Activated T-cell treated with anti-CD3 and anti-CD28 coated beads for 24 hours (primary cell): ENCODE measurements at places on chromosomes 16 and 17.

- DNase-seq, result no peak
Measured at GRCh38 chr16:85210423-85211169, 98.3 kb upstream of the CIBAR2 start.

DNA sequence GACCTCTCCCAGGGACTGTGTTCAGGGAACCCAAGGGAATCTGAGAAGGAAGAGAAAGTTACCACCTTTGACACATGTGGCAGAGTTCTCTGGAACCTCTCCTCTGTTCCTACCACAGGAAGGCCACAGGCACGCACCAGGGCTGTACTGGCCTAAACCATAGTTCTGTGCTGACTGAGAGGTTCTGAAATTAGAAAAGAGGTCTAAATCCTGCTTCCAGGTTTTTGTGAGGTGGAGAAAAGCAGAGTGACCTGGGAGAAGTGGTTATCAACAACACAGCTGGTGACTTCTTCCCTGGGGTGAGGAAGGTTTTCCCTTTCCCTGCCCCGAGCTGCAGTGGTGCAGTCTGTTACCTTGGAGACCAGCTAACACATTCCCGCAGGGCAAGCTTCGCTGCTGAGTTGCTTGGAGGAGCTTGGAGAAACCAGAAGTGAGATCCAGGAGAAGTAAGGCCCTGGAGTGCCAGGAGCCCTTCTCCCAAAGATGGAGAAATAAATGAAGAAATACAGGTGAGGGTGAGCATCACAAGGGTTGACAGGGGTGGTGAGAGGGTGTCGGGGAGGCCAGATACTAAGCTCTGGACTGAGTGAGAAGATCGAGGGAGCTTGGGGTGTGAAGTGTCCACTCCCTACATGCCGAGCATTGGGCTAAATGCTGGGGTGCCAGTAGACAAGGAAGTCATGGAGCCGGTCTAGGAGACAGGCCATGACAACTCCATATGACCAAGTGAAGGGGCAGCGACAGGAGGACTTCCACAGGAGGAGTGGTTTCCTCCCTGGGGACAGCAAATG lies at the start of gene VWA3A:
TSS of gene VWA3A (plus strand) at position 399 of the 791 bp plus-strand sequence. CDS start at position 496, 97 bp downstream.
- DNase-seq, result no peak

DNA sequence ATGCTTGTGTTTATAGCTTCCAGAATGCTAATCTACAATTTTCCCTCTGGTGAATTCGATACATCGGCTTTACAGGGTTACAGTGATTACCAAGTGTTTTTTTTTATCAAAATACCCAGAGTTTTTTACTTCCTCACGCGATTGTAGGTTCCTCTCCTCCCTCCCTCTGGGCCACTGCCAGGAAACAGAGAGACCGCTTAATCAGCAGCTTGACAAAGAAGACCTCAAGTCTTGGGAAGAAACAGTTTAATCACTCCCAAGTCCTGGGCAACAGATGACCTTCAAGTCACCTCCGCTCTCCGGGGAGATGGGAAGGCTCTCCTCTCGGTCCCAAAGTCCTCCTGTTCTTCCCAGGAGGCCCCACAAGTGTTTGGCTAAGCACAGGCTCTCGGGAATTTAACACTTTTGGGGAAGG lies 23.5 kb downstream of the SMTNL2 start:
- DNase-seq, result no peak

DNA sequence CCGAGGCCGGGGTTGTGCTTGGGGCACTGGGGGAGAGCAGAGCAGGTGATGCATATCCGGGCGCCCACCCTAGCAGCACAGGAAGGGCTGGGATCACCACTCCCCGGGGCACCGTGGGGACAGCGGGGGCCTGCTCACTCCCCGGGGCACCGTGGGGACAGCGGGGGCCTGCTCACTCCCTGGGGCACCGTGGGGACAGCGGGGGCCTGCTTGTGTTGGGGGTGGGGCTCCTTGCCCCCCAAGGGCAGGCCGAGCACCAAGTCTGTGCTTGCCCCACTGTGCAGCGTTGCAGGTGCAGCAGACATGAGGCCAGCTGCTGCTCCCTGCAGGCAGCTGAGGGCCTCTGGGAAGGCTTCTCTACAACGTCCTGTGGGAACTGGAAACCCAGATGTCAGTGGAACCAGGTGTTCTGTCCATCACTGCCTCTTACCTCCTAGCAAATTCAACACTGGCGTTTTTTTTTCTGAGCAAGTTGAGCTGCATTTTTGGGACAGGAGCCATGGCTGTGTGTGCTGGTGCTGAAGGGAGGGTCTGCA lies 25.0 kb upstream of the ZNF750 start:
- DNase-seq, result no peak

GRCh38 chr16:8816967-8817655 lies 19.5 kb downstream of the PMM2 start:
- no peak for DNase-seq

- DNase-seq, result no peak
Measured at GRCh38 chr17:76995387-76996105, 127.3 kb downstream of the MGAT5B start.

DNA sequence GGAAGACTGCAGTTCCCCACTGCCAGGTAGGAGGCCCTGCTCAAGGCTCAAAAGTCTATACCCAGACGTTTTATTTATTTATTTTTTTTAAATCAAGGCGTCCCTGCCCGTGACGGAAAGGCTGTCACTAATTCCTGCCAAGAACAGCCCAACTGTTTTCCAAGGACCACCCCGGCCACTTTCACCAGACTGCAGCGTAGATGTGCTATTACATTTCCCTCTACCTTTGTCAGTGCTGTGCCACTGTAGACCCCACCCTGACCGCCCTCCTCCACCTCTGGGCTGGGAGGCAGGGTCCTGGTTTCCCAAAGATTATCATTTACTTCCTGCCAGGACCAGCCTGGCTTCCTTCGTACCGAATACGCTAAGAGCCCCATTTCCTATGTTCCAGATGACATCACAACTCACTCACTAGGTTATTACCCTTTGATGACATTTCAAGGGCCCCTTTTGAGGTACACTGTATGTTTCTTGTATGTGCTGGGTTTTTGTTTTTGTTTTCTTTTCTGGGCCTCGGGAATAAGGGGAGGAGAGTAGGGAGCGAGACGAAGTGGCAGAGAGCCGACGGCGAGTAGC lies 6.3 kb upstream of the RNF227 start:
- DNase-seq, result no peak

DNA sequence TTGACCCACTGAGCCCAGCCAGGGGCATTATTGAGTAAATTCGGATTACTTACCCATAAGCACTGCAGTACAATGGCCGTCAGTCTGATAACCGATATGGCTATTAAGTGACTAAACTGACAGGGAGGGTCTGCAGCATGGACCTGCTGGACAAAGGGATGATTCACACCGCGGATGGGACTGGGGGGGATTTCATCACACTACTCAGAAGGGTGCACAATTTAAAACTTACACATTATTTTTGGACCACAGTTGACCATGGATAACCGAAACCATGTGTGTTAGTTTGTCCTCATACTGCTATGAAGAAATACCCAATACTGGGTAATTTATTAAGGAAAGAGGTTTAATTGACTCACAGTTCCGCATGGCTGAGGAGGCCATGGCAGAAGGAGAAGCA lies 106.5 kb downstream of the ABCC6 start:
- DNase-seq, result no peak

DNA sequence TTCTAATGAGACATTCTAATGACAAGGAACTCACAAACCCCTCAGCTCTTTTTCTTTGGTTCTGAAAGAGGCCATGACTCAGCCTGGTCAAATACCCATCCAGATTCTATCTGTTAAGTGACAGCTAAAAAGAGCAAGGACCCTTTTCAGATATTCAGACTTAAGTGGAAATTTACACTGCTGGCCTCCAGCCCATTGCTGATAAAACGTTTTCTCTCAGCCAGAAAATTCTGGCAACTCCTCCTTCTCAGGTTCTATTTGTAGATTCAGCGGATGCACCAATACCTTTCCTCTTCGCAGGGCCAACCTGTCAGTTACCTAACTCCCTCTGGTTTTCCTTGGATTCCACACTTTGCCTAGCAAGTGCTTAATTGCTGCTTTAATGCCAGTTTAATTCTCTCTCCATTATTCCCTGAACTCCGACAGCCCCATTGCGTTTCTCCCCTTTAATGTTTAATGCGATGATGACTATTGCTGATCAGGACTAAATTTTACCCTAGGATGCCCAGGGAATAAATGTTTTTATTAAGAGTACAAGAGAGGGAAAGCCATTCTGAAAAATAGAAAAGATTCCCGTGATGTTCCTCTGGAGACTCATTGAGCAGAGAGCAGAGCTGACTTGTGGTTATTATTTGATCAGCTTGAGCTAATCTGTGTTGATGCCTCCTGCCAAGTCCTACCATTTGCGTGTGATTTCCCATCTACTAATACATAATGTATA lies 35.9 kb upstream of the TOM1L1 start:
- no peak for DNase-seq

- DNase-seq, result no peak
Measured at GRCh38 chr17:72952220-72952619, 140.3 kb downstream of the SLC39A11 start.

- DNase-seq, result no peak
Measured at GRCh38 chr16:51535591-51535990, 384.5 kb upstream of the SALL1 start.

DNA sequence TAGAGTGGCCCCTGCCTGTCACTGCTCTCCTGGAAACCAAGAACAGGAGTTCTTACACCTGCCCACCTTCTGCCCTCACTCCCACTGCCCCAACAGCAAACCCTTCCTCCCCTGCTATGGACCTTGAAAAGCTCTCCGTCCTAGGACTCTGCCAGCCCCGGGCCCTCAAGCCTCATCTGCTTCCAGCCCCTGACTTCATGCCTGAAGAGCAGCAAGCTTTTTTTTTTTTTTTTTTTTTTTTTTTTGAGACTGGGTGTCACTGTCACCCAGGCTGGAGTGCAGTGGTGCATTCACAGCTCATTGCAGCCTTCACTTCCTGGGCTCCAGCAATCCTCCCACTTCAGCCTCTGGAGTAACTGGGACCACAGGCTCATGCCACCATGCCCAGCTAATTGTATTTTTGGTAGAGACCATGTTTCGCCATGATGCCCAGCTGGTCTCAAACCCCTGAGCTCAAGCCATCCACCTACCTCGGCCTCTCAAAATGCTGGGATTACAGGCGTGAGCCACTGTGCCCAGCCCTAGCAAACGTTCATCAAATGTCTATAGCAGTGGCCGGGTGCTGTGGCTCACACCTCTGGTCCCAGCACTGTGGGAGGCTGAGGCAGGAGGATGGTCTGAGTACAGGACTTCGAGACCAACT lies 16.9 kb downstream of the CARHSP1 start:
- DNase-seq, result no peak
